ENCODE measurements at places on chromosomes 11 and 22. TPM values are rescaled to one million over a fixed set of nuclear protein-coding genes. Genes with fewer than 3 reads are reported as not detected.

- no peak overlapping the region for H3K4me3 ChIP-seq
- no peak overlapping the region for H3K27ac ChIP-seq
- no peaks in the 10 kb centered on the region for H3K36me3 ChIP-seq
Measured at GRCh38 chr11:20670932-20671403, 1.6 kb downstream of the NELL1 start.

- no peaks in the 10 kb centered on the region for H3K4me1 ChIP-seq
- DNase-seq, result no peak
Measured at GRCh38 chr22:49350441-49351121, 477.1 kb downstream of the BRD1 start.

GRCh38 chr11:123409456-123410217 is 20.4 kb upstream of the GRAMD1B start:
- peaks cover 17% of the 10 kb centered on the region for H3K27me3 ChIP-seq
- DNase-seq, result no peak
- H3K4me1 ChIP-seq, result peaks cover 9% of the 10 kb centered on the region
- H3K27ac ChIP-seq, result no peak overlapping the region
- H3K36me3 ChIP-seq, result no peaks in the 10 kb centered on the region

DNA sequence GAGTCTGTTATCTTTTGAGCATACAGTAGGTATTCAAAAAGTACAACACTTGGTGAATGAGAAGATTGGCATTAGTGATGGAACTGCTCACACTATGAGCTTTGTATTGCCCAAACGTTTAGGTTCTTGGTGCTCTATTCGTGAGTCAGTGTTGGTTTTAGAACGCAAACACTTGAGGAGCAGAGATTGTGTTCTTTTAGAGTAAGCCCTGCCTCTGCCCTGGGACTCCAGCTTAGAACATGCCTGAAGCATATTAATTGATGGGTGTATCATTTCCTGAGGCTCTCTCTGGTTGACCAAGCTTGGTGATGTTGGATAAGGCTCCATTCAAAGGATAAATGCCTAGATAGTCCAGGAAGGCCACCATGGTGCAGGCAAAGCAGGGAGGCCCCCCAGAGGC is 10.9 kb downstream of the MTNR1B start:
- no peaks in the 10 kb centered on the region for H3K27me3 ChIP-seq
- no peak overlapping the region for H3K27ac ChIP-seq
- DNase-seq, result no peak
- no peaks in the 10 kb centered on the region for H3K36me3 ChIP-seq

- peak; percentile 91 for DNase-seq
- peak overlapping the region; percentile 85 for H3K4me3 ChIP-seq
- peak overlapping the region; percentile 99 for H3K27ac ChIP-seq
- peaks cover 48% of the 10 kb centered on the region for H3K4me1 ChIP-seq
- no peaks in the 10 kb centered on the region for H3K27me3 ChIP-seq
Measured at GRCh38 chr22:50526834-50527801, 1.7 kb upstream of the SCO2 start.

- H3K4me3 ChIP-seq, result peak overlapping the region; percentile 53
- DNase-seq, result no peak
- H3K36me3 ChIP-seq, result no peaks in the 10 kb centered on the region
- H3K4me1 ChIP-seq, result peaks cover 67% of the 10 kb centered on the region
- no peaks in the 10 kb centered on the region for H3K27me3 ChIP-seq
- peak overlapping the region; percentile 95 for H3K27ac ChIP-seq
Measured at GRCh38 chr11:128519338-128519737, 68.0 kb downstream of the ETS1 start.

GRCh38 chr11:130402570-130402969 is 25.8 kb downstream of the ADAMTS8 start:
- no peak for DNase-seq
- H3K4me1 ChIP-seq, result peaks cover 6% of the 10 kb centered on the region
- H3K27ac ChIP-seq, result no peak overlapping the region
- no peaks in the 10 kb centered on the region for H3K36me3 ChIP-seq
- peaks cover 9% of the 10 kb centered on the region for H3K27me3 ChIP-seq
- no peak overlapping the region for H3K4me3 ChIP-seq

DNA sequence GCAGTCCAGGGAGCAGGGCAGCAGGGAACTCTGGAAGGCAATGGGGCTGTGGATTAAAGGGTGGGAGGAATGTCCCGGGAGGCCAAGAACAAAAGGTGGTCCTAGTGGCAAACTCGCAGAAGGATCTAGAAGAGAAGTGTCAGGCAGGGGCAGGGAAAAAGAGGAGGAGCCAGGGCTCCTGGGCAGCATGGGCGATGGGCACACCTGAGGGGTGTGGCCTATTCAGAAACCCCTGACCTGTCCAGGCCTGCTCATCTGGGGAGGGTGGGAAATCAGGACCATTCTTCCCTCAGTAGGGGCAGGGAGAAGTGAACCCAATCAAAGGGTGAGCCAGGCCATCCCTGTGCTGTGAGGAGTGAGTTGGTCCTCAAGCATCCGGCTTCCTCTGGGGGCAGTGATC is 108.6 kb downstream of the TRIM29 start:
- no peak for DNase-seq
- H3K36me3 ChIP-seq, result no peaks in the 10 kb centered on the region
- no peaks in the 10 kb centered on the region for H3K4me1 ChIP-seq
- no peak overlapping the region for H3K4me3 ChIP-seq
- peaks cover 52% of the 10 kb centered on the region for H3K27me3 ChIP-seq

DNA sequence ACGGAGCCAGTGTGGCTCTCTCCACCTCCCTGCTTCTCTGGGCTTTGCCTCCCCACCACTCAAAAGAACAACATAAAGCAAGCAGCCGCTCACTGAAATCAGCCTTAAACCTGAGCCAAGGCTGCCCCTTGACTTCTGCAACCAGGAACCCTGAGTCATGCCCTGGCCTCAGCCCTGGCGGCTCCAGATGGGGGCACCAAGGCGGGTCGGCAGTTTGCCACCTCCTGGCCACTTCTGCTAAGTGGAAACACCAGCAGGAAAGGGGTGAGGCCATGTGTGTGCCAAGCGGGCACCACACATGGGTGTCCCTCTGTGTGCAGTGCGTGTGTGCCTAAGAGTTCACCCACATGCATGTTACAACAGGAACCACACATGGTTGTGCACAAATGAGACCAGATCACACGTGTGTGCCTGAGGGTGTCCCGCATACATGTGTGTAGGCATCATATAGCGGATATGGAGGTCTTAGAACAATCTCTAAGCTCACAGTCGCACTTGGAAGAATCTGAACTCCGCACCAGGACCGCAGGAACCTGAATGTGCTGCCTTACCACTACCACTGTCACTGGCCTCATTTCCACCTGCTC is 221.2 kb downstream of the MN1 start:
- no peak overlapping the region for H3K4me3 ChIP-seq
- H3K36me3 ChIP-seq, result no peaks in the 10 kb centered on the region
- peaks cover 9% of the 10 kb centered on the region for H3K27me3 ChIP-seq

DNA sequence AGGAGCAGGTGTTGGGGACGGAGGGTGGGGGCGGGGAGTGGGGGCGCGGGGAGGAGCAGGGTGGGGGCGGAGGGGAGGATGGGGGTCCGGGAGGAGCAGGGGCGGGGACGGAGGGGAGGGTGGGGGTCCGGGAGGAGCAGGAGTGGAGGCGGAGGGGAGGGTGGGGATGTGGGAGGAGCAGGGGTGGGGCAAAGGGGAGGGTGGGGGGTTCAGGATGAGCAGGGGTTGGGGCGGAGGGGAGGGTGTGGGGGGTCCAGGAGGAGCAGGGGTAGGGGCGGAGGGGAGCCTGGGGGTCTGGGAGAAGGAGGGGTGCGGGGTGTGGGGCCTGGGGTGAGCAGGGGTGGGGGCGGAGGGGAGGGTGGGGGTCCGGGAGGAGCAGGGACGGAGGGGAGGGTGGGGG is 17.1 kb downstream of the CRELD2 start:
- H3K36me3 ChIP-seq, result no peaks in the 10 kb centered on the region
- no peaks in the 10 kb centered on the region for H3K27me3 ChIP-seq
- peaks cover 32% of the 10 kb centered on the region for H3K4me1 ChIP-seq
- peak overlapping the region; percentile 11 for H3K4me3 ChIP-seq

DNA sequence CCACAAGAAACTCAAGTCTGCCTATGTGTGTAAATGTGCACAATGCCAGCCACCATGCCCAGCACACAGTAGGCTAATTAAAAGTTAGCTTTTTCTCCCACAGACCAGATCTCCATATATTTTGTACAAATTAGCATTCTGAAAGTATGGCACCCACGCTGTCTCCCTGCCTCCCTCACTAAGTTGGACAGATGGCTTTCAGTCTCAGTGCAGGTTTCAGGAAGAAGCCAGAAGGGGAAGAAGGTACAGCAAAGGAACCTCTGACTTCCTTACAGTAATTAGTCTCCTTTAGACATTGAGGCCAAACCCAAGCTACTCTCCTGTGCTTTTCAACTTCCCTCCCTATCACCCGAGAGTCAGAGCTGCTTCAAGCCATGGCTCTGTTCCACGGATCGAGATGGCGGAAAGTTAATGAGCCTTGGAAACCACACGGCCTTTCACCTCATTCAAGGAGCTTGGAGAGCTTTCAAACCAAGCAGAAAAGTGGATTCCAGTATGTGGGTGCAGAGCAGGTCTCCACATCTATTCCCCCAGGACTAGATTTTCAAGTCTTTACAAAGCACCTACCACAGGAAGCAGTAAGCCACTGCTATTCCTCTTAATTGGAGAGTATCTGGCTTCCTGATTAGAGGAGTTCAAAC is 221.1 kb upstream of the NARS2 start:
- H3K4me1 ChIP-seq, result peaks cover 29% of the 10 kb centered on the region
- no peaks in the 10 kb centered on the region for H3K27me3 ChIP-seq
- no peak overlapping the region for H3K4me3 ChIP-seq
- DNase-seq, result peak; percentile 53
- H3K36me3 ChIP-seq, result no peaks in the 10 kb centered on the region
- H3K27ac ChIP-seq, result peak overlapping the region; percentile 28

- no peaks in the 10 kb centered on the region for H3K36me3 ChIP-seq
- no peaks in the 10 kb centered on the region for H3K27me3 ChIP-seq
- no peak overlapping the region for H3K27ac ChIP-seq
- H3K4me3 ChIP-seq, result no peak overlapping the region
Measured at GRCh38 chr22:48456449-48456848, 1371.2 kb downstream of the BRD1 start.

Gene GLYATL2
- polyA plus RNA-seq, result 4.3 TPM

Gene PKDREJ
- polyA plus RNA-seq, result 0.46 TPM

Gene BDNF
- 0.52 TPM for polyA plus RNA-seq

Gene C11orf21
- 1.4 TPM for polyA plus RNA-seq

Measured in left lung (tissue), 14 donors.